ENCODE measurements at places on chromosomes 2 and 18. TPM values are rescaled to one million over a fixed set of nuclear protein-coding genes. Genes with fewer than 3 reads are reported as not detected.

GRCh38 chr18:48839819-48840490 lies 110.8 kb downstream of the SMAD7 start:
- no peak overlapping the region for H3K4me3 ChIP-seq
- H3K4me1 ChIP-seq: peaks cover 5% of the 10 kb centered on the region
- H3K27me3 ChIP-seq: no peaks in the 10 kb centered on the region
- no peak overlapping the region for H3K27ac ChIP-seq
- H3K36me3 ChIP-seq: no peaks in the 10 kb centered on the region

DNA sequence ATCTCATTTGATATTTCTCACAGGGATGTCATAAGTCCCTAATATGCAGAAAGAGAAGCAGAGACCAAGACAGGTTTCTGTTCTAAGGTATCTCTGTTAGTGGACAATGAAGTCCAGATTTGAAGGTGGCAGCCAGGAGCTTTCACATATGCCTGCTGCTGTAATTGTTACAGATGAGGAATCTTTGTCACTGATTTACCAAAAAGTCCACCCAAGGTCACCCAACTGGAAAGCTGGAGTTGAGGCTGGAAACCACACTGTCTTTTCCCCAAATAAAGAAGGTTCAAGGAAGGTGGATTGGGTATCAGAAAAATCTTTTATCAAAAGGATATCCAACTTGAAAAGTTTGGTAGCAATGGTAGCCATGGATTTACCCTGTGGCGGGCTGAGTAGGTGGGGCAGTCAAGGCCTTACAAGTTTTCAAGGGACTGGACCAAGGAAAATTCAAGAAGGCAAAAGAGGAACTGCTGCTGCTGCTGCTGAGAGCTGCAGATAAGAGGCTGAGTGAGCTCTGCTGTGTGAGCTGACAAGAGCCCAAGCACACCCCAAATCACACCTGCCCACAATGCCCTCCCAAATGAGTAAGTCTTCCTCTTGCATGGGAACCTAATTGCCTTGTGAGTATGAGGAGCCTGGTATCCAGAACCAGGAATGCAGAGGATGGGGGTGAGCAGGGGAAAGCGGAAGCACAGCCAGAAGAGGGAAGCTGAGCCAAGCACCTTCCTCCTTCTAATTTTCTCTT lies 241.2 kb downstream of the ANAPC1 start:
- H3K27ac ChIP-seq: no peak overlapping the region
- DNase-seq: no peak
- H3K36me3 ChIP-seq: no peaks in the 10 kb centered on the region
- H3K4me1 ChIP-seq: no peaks in the 10 kb centered on the region
- no peak overlapping the region for H3K4me3 ChIP-seq
- H3K27me3 ChIP-seq: no peaks in the 10 kb centered on the region

GRCh38 chr18:26574958-26575864 lies 26.9 kb upstream of the KCTD1 start:
- no peaks in the 10 kb centered on the region for H3K4me1 ChIP-seq
- no peaks in the 10 kb centered on the region for H3K36me3 ChIP-seq
- H3K27ac ChIP-seq: no peak overlapping the region
- peak; percentile 83 for DNase-seq

DNA sequence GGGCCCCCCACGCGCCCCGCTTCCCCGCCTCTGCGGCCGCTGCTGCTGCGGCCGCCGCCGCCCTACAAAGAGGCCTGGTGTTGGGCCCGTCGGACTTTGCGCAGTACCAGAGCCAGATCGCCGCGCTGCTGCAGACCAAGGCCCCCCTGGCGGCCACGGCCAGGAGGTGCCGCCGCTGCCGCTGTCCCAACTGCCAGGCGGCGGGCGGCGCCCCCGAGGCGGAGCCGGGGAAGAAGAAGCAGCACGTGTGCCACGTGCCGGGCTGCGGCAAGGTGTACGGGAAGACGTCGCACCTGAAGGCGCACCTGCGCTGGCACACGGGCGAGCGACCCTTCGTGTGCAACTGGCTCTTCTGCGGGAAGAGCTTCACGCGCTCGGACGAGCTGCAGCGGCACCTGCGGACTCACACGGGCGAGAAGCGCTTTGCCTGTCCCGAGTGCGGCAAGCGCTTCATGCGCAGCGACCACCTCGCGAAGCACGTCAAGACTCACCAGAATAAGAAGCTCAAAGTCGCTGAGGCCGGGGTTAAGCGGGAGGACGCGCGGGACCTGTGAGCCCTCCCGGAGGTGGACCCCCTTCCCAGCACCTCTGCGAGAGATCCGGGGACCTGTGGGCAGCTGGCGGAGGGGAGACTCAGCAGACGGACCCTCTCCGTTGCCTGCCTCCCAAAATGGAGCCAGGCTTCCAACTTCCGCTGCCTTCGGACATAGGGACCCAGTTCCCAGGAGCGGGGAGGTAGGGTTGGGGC lies 1.9 kb downstream of the SP5 start:
- H3K27ac ChIP-seq: no peak overlapping the region
- DNase-seq: peak; percentile 87
- peaks cover 100% of the 10 kb centered on the region for H3K27me3 ChIP-seq

GRCh38 chr2:172106108-172106961 lies 3.6 kb upstream of the DLX2 start:
- H3K27me3 ChIP-seq: peaks cover 98% of the 10 kb centered on the region
- DNase-seq: peak; percentile 79
- H3K27ac ChIP-seq: no peak overlapping the region
- H3K4me1 ChIP-seq: peaks cover 31% of the 10 kb centered on the region
- no peaks in the 10 kb centered on the region for H3K36me3 ChIP-seq
- peak overlapping the region; percentile 52 for H3K4me3 ChIP-seq

- no peaks in the 10 kb centered on the region for H3K4me1 ChIP-seq
- no peak overlapping the region for H3K27ac ChIP-seq
- no peaks in the 10 kb centered on the region for H3K36me3 ChIP-seq
- no peaks in the 10 kb centered on the region for H3K27me3 ChIP-seq
- H3K4me3 ChIP-seq: no peak overlapping the region
- DNase-seq: no peak
Observed at GRCh38 chr2:203562268-203562667, 27.2 kb upstream of the RAPH1 start.

GRCh38 chr2:173520918-173521317 lies 166.2 kb downstream of the CDCA7 start:
- H3K4me1 ChIP-seq: no peaks in the 10 kb centered on the region
- no peak overlapping the region for H3K27ac ChIP-seq
- no peak overlapping the region for H3K4me3 ChIP-seq
- H3K36me3 ChIP-seq: no peaks in the 10 kb centered on the region
- no peak for DNase-seq

DNA sequence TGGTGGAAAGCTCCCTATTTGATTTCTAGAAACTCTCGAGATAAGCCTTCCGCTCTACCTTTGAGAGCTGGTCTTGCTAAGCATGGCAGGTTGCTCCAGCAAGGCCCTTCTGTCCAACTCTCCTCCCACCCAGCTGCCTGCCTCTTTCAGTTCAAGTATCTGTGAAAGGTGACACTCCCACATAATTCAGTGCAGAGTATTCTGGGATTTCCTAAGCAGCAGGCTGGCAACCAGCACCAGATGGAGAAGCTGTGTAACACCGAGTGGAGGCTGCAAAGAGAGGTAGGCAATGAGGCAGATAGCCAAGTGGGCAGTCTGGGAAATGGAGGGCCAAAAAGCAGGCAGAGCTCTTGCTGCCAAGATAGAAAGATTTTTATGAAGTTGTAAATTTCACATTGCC lies 88.4 kb upstream of the CAVIN2 start:
- no peaks in the 10 kb centered on the region for H3K36me3 ChIP-seq
- H3K4me3 ChIP-seq: no peak overlapping the region
- no peak overlapping the region for H3K27ac ChIP-seq
- H3K27me3 ChIP-seq: no peaks in the 10 kb centered on the region
- no peaks in the 10 kb centered on the region for H3K4me1 ChIP-seq

DNA sequence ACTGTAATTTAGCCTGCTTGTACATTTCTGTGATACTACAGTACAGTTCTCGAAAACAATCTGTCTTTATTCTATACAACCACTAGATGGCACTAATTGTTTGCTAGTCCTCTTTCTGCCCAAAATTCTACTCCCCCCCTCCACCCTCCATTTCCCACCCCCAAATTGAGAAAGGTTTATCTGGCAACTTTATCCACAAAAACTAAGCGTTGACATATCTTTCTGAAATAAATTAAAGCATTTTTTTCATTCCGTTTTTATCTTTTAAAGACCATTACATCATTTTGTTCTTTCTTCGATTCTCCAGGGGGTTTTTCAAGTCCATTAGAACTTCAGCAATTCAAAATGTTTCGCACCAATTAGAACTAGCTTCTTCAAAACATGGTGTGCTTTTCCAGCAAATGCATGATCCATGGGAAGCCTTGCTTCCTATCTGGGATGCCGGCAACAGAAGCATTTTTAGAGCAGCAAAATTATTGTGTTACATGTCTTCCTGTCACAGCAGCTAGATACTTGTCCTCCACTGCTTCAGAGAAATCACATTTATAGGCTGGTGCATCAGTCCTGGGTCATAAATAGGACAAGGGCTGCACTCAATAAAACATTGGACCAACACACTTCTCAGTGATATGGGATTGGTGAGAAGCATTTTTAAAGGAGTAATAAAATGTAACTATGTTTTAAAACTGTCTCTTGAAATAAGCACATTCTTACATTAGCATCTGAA lies 241.3 kb downstream of the PAX3 start:
- no peaks in the 10 kb centered on the region for H3K36me3 ChIP-seq
- DNase-seq: peak; percentile 45
- H3K27me3 ChIP-seq: peaks cover 74% of the 10 kb centered on the region

GRCh38 chr2:14511541-14511940 lies 121.0 kb upstream of the LRATD1 start:
- no peaks in the 10 kb centered on the region for H3K27me3 ChIP-seq
- no peak for DNase-seq
- no peaks in the 10 kb centered on the region for H3K4me1 ChIP-seq

DNA sequence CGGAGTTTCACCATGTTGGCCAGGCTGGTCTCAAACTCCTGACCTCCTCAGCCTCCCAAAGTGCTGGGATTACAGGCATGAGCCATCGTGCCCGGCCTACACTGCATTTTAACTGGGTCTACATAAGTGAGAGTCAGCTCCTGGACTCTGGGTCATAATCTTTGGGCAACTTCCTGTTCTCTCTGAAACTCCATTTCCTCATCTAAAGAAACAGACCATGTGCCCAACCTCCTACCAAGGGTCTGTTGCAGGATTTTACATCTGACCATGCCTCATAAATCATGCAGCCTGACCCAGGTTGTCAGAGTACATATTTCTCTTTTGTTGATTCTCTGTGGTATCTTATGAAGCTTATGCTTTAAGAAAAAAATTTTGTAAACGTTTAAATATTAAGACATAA lies 280.4 kb downstream of the ALPK2 start:
- H3K4me1 ChIP-seq: peaks cover 33% of the 10 kb centered on the region
- no peak overlapping the region for H3K27ac ChIP-seq
- no peak for DNase-seq

- DNase-seq: no peak
- no peaks in the 10 kb centered on the region for H3K27me3 ChIP-seq
- H3K4me3 ChIP-seq: no peak overlapping the region
- H3K27ac ChIP-seq: no peak overlapping the region
- no peaks in the 10 kb centered on the region for H3K4me1 ChIP-seq
- H3K36me3 ChIP-seq: peaks cover 3% of the 10 kb centered on the region
Observed at GRCh38 chr2:669323-669722, 7.9 kb downstream of the TMEM18 start.

- no peak overlapping the region for H3K4me3 ChIP-seq
- no peak overlapping the region for H3K27ac ChIP-seq
- no peaks in the 10 kb centered on the region for H3K27me3 ChIP-seq
- H3K4me1 ChIP-seq: no peaks in the 10 kb centered on the region
- H3K36me3 ChIP-seq: no peaks in the 10 kb centered on the region
Observed at GRCh38 chr18:70234667-70235459, 29.4 kb upstream of the RTTN start.

DNA sequence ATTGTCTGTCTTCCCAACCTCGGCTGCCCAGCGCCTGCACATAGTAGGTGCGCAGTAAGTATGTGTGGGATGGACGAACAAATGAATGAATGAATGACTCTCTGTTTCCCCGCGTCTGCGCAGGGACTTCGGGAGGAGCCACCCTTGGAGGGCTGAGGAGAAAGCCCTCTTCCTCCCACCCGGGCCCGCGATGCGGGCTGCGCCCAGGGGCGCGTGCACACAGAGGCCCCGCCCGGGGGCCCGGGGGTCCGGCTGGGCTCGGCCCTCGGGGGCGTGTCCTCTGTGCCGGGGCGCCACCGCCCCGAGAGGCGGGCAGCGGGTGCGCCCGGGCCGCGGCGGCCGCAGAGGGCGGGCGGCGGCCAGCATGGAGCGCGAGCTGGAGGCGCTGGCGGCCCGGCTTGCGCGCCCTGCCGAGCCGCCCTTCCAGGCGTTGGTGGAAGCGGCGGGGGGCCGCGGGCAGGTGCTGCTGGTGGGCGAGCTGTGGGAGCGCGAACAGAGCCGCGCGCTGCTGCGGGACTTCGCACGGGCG lies at the start of gene C2orf72:
C2orf72 (plus strand) TSS at position 322 of the 529 bp plus-strand sequence; CDS start at position 365, 43 bp downstream.
- DNase-seq: peak; percentile 52
- H3K4me3 ChIP-seq: peak within 1 kb of the TSS; percentile 77
- H3K36me3 ChIP-seq: no peaks in the 10 kb centered on the region
- no peaks in the 10 kb centered on the region for H3K4me1 ChIP-seq

DNA sequence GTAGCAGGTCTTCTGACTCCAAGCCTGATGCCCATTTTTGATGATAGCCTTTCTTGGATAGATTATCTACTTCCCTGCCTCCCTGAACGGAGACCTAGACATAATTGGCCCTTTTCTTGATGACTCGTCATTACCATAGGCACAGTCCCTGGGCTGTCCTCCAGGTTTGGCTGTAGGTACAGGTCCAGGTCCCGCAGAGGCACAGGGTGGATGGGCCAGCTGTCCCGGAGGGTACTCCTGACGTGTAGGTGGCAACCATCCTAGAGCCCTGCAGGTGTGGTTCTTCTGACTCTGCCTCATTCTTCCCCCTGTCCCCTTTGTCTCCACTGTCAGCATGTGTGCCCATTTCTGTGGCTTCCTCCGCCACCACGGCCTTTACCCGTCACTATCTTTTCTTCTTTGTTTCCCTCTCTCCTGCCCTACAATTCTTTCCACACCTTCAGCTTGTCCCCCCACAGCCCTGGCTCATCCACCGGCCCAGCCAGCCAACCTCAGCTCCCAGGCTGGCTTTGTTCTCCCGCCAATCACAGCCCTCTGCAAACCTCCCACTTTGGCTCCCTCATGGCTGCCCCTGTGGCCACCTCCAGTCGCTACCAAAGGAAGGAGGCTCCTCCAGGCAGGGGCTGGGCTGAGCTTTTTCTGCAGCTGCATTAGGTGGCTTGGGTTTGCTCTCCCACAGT lies 102.8 kb downstream of the SMAD7 start:
- H3K4me3 ChIP-seq: no peak overlapping the region
- H3K36me3 ChIP-seq: no peaks in the 10 kb centered on the region
- H3K27me3 ChIP-seq: no peaks in the 10 kb centered on the region
- DNase-seq: no peak

The DSG4 gene
- total RNA-seq: not detected

The GREB1 gene
- 36.5 TPM for total RNA-seq

The FAM124B gene
- 6.8 TPM for total RNA-seq

The GTF2A1L gene
- 2.8 TPM for total RNA-seq

The ADAM23 gene
- total RNA-seq: 12.0 TPM

The CCDC74A gene
- 47.8 TPM for total RNA-seq

The EVX2 gene
- 0.03 TPM for total RNA-seq

The ZNF892 gene
- total RNA-seq: 17.9 TPM

The CHRND gene
- total RNA-seq: not detected

The SALL3 gene
- total RNA-seq: 29.0 TPM
